ENCODE measurements at places on chromosomes 7 and 10.

- no peak for DNase-seq
Measured at GRCh38 chr7:151748733-151749132, 128.2 kb downstream of the PRKAG2 start.

- no peak for DNase-seq
Measured at GRCh38 chr7:128384726-128385125, 23.2 kb upstream of the PRRT4 start.

DNA sequence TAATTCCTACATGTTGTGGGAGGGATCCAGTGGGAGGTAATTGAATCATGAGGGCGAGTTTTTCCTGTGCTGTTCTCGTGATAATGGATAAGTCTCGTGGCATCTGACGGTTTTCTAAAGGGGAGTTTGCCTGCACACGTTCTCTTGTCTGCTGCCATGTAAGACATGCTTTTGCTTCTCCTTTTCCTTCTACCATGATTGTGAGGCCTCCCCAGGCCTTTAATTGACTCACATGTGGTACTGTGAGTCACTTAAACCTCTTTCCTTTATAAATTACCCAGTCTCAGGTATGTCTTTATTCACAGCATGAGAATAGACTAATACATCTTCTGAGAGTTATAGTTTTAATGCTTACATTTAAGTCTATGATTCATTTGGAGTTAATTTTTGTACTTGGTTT is 22.6 kb upstream of the CPN1 start:
- DNase-seq: no peak

GRCh38 chr10:77636282-77636966 is 1.2 kb downstream of the KCNMA1 start:
- DNase-seq: no peak

- DNase-seq: no peak
Measured at GRCh38 chr7:6323967-6324701, 51.7 kb upstream of the CYTH3 start.

DNA sequence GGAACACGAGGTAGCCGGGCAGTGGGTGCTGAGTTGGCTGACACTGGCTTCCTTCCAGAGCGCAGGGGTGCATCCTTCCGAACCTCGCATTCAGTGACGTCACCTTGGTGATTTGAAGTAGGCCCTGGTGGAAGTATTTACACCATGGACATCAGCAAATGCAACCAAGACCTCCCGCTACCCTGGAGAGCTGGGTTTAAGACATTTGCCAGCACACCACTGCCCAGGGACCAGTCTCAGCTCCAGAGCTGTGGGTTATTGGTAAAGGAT is 106.4 kb upstream of the GPR26 start:
- DNase-seq: no peak

GRCh38 chr10:123284022-123284421 is 129.8 kb downstream of the BUB3 start:
- DNase-seq: no peak

DNA sequence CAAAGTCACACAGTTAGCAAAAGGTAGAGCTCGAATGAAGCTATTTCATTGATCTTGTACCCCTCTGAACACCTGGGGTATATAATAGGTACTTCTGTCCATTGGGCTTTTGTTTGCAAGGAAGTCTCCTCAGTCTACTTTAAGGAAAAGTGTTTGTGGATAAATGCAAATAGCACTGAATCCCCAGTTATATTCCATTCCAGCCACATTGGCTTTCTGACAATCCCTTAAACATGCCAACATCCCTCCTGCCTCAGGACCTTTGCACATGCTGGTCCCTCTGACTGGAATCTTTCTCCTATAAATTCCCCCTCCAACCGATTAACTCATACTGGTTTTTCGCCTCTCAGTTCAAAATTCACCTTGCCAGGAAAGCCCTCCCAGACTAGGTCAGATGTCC is 17.1 kb downstream of the DUSP5 start:
- no peak for DNase-seq

DNA sequence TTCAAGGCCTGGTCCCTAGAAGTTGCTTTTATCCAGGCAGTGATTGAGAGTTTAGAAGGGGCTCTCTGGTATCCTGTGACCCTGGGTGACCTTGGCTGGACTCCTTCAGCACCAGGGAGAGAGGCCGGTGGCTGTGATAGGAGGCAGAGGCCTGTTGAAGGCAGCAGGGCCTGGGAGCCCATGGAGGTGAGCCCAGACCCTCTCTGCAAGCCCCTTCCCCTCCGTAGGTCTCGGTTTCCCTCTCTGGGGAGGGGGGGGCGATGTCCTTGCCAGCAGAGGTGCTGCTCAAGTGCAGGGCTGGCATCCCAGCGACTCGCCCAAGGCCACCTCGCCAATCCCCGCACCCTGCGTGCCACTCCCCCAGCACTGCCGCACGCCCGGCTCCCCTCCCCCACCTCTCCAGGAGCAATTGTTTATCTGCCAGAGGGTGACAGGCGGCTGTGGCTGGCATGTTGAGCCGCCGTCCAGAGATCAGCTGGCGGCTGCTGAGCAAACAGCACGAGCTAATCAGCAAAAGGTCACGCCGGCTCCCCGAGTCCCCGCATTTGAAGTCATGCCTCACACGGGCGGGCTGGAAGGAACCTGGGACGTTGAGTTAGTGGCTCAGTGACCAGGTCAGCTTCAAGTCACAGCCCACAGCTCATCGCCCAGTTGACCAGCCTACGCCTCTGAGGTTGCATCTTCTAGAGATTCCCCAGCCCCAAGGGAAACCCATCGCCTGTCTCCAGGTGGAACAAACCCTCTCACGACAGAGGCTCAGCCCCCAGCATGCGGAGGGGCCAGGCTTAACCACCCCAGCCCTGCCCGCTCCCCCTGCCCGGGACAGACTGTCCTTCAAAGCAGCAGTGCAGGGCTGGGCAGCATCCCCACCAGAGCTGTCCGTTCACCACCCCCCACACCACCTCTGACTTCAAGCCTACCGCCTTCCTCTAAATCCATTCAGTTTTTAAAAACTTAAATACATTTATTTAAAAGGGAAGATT is 43.7 kb downstream of the ELFN1 start:
- no peak for DNase-seq

DNA sequence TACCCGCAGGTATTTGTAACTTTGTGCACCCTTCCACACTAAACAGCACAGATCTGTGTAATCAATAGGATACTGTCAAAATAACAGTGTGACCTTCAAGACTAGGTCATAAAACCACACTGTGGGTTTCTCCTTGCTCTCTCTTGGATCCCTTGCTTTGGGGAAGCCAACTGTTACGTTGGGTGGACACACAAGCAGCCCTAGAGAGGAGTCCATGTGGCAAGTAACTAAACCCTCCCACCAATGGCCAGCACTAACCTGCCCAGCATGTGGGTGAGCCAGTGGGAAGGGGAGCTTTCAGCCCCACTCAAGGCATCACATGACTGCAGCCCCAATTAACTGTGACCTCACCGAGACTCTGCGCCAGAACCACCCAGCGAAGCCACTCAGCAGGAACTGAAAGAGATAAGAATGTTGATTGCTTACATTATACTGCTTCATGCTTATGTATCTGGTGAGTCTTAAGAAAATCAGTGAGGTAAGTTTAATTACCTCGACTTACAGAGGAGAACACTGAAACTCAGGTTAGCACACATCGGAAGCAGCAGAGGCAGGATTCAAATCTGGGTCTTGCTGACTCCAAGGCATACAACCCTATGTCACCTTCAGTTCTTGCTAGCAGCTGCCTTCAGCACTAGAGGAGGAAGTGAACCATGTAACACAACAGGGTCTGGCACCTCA is 9.4 kb upstream of the ZC3HAV1 start:
- no peak for DNase-seq

DNA sequence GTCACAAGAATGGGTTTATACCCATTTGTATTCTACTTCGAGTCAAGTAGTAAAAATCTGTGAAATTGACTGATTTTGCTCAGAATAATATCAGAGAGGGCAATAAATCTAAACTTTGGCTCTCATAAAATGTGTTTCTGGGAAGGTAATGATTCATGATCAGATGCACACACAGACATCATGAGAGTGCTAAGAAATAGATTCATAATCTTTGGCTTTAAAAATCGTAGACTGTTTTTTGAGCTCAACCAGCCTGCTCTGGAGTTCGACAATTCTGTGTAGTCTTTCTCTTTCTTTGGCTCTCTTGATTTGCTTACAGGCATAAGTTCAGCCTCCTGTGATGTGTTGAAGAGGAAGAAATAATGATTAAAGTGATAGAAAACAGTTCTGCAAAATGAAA is 494.7 kb downstream of the SDK1 start:
- DNase-seq: no peak

DNA sequence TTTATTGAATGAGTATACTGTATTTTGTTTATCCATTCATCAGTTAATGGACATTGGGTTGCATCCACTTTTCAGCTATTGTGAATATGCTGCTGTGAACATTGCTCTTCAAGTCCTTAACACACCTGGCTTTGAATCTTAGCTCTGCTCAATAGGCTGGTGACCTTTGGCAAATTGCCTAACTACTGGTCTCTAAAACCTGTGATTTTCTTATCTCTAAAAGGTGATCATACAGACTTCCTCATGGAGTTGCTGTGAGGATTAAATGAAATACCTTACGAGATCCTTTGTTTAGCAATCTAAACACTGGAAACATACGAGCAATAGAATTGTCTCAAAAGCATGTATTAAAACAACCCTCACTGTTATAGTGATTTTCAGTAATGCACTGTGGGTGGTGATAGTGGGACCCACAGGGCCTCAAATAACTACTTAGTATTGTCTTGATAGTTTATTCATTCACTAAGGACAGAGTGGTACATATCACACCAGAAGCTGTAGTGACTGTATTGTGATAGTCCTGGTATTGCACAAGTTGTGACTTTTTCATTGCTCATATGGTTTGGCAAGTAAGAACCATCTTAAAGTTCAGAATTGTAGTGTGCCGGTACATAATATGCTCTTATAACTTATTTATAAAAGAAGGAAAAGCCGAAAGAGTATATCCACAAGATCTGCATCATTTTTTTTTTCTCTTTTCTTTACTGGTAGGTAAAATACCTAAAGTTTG is 257.6 kb downstream of the EXOC4 start:
- DNase-seq: no peak

- no peak for DNase-seq
Measured at GRCh38 chr7:31123726-31124125, 71.6 kb downstream of the ADCYAP1R1 start.

DNA sequence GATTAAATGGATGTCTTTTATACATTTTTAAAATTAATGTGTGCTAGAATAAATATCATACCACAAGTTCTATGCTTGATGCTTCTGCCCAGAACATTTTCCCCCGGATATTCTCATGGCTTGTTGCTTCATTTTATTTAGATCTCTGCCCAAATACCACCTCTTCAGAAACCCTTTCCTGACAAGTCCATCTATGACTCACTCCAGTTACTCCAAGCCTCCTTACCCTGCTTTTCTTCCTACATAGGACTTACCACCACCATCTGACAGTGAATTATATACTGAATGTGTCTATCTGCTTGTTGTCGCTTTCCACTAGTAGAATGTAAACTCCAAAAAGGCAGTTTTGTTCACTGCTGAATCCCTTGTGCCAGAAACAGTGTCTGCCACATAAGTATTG is 19.1 kb upstream of the ERVW-1 start:
- DNase-seq: no peak

DNA sequence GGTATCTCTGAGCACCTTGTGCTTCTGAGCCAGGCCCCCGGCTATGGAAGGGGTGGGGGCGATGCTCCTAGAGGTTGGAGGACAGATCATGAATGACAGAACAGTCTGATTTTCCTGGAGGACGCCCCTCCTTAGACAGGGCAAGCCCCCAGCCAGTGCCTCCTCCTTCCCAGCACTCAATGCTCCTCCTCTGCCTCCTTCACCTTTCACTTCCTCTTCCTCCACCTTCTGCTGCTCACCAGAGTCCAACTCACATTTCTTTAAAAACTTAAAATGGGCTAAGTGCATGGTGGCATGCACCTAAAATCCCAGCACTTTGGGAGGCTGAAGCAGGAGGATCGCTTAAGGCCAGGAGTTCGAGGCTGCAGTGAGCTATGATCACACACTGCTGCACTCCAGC is 71.1 kb upstream of the CUX1 start:
- no peak for DNase-seq

- DNase-seq: no peak
Measured at GRCh38 chr10:126073606-126074005, 177.2 kb downstream of the FANK1 start.

GRCh38 chr7:145434811-145435210 is 599.0 kb upstream of the TPK1 start:
- DNase-seq: no peak

- no peak for DNase-seq
Measured at GRCh38 chr10:98953251-98953650, 282.4 kb downstream of the HPSE2 start.

DNA sequence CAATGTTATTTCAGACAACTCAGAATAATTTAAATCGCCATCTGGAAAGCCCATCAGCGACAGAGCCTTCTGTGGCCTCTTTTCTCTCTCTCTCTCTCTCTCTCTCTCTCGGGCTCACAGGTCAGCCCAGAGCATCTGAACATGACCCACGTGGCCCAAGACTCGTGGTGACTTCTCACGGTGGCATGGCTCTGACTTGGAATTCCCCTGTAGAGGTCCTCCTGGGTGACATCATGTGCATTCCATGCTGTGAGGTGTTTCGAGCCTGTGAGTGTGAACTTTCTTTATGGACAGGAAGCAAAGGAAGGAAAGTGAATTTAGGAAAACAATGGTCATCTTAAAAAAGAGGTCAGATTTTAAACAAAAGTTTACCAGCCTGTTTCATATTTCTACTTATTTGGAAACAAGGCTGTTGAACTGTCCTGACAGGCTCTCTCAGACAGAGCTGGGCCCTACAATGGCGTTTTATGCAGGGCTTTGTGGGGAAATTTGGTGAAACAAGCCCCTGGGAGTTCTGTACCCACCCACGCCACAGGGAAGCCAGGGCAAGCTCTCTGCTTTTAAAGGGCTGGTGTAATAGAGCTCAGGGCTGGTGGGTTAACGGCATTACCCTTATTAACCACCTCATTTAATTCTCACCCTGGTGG is 359.7 kb upstream of the ZNF32 start:
- no peak for DNase-seq

- no peak for DNase-seq
Measured at GRCh38 chr7:155724327-155725005, 80.0 kb downstream of the RBM33 start.

GRCh38 chr10:132869621-132870020 is 72.7 kb downstream of the CFAP46 start:
- DNase-seq: no peak

GRCh38 chr7:94253686-94254085 is 141.0 kb upstream of the COL1A2 start:
- no peak for DNase-seq

GRCh38 chr10:125687507-125688185 is 4.7 kb upstream of the TEX36 start:
- no peak for DNase-seq

GRCh38 chr10:70495691-70496261 is 17.2 kb downstream of the PALD1 start:
- DNase-seq: no peak
